B cell (primary cell): ENCODE measurements at places on chromosomes 2 and 18. TPM values are rescaled to one million over a fixed set of nuclear protein-coding genes. Genes with fewer than 3 reads are reported as not detected.

DNA sequence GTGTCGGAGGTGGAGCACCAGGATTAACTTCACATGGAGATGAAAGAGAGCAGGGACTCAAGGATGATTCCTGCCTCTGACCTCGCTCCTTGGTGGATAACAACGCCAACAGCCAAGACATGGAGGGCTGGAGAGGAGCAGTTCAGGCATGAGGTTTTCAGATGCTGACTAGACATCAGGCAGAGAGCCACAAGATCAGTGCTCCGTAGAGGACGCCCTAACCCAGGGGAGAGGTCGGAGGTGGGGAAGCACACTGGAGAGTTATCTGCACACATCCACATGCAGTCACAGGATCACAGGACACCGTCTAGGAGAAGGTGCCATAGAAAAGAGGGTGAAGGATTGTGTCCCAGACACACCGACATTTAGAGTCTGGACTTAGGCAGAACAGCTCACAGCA is 344.3 kb downstream of the EIPR1 start:
- H3K4me1 ChIP-seq = no peaks in the 10 kb centered on the region
- DNase-seq = no peak
- no peaks in the 10 kb centered on the region for H3K36me3 ChIP-seq

GRCh38 chr2:188964976-188965546 is 9.1 kb upstream of the COL3A1 start:
- H3K4me3 ChIP-seq = no peak overlapping the region
- DNase-seq = no peak
- no peak overlapping the region for H3K27ac ChIP-seq
- no peaks in the 10 kb centered on the region for H3K36me3 ChIP-seq
- H3K4me1 ChIP-seq = no peaks in the 10 kb centered on the region

DNA sequence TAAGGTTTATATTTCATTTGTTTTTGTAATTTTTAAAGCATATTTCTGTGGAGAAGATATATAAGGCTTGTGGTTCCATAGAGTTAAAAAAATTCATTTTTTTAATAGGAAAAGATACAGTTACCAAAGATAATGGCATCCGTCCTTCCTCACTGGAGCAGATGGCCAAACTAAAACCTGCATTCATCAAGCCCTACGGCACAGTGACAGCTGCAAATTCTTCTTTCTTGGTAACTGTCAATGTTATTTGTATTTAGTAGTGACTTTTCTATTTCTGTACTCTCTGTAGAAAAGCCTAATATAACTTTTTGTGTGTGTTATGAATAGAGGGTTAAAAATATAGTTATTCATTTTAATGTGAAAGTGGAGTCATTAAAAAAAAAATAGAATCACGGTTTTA is 35.1 kb downstream of the HADHB start:
- no peak overlapping the region for H3K4me3 ChIP-seq
- no peaks in the 10 kb centered on the region for H3K27me3 ChIP-seq
- H3K27ac ChIP-seq = no peak overlapping the region
- no peaks in the 10 kb centered on the region for H3K4me1 ChIP-seq
- DNase-seq = no peak
- peaks cover 81% of the 10 kb centered on the region for H3K36me3 ChIP-seq

DNA sequence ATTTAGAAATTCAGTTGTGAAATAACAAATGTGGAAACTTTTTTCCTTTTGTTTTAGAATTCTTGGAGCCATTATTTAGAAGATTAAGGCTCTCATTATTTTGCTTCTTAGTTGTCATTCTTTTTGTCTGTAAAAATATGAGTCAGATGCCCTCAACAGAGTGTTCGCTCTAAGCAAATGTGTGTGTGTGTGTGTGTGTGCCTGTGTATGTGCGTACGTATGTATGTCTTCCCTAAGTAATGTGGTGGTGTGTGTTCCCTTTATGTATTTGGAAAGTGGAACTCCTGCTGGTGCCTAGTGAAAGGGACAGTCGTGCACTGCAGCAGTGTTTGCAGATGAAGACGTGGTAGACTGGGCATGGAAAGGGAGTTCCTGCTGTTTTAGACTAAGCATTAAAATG is 27.5 kb downstream of the ZNF407 start:
- DNase-seq = no peak
- H3K4me3 ChIP-seq = no peak overlapping the region
- H3K27me3 ChIP-seq = no peaks in the 10 kb centered on the region

DNA sequence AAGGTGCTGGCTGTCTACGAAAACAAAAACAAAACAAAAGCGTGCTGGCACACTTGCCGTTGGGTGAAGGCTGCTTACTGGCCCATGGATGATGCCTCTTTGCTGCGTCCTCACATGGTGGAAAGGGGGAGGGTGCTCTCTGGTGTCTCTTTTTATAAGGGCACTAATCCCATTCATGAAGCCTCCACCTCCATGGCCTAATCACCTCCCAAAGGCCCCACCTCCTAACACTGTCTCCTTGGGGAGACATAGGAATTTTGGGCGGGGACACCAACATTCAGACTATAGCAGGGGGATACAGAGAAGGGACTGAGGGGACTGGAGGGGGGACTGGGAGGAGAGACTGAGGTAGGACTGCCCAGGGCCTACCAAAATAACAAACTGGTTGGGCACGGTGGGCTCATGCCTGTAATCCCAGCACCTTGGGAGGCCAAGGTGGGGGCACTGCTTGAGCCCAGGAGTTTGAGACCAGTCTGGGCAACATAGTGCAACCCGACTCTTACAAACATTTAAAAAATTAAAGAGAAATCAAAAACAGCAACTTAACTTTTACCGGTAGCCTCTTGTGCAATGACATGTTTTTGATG is 14.5 kb downstream of the PTMA start:
- H3K27ac ChIP-seq = no peak overlapping the region
- DNase-seq = no peak
- peaks cover 21% of the 10 kb centered on the region for H3K4me1 ChIP-seq

DNA sequence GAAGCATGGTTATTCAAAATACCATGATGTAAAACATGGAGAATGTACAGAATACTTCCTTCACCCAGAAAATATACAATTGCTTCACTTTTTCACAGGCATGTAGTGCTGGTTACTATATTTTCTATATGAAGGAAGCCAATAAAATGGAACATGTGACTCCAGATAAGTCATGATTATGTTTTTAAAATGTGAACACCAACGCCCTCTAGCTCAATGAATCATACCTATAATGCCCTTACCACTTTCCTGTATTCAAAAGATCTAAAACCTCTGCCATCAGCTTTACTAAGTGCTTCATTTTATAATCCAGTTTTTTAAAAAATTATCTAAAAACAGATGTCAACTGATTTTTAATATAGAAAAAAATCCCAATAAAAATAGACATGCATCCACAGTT is 59.9 kb downstream of the SMAD2 start:
- H3K27me3 ChIP-seq = no peaks in the 10 kb centered on the region
- no peak overlapping the region for H3K4me3 ChIP-seq
- H3K27ac ChIP-seq = no peak overlapping the region
- DNase-seq = no peak

- H3K36me3 ChIP-seq = no peaks in the 10 kb centered on the region
- H3K4me1 ChIP-seq = no peaks in the 10 kb centered on the region
- no peak overlapping the region for H3K4me3 ChIP-seq
- peak; percentile 63 for DNase-seq
These were observed 185.9 kb upstream of the CCDC150 start for GRCh38 chr2:196453613-196454047.

DNA sequence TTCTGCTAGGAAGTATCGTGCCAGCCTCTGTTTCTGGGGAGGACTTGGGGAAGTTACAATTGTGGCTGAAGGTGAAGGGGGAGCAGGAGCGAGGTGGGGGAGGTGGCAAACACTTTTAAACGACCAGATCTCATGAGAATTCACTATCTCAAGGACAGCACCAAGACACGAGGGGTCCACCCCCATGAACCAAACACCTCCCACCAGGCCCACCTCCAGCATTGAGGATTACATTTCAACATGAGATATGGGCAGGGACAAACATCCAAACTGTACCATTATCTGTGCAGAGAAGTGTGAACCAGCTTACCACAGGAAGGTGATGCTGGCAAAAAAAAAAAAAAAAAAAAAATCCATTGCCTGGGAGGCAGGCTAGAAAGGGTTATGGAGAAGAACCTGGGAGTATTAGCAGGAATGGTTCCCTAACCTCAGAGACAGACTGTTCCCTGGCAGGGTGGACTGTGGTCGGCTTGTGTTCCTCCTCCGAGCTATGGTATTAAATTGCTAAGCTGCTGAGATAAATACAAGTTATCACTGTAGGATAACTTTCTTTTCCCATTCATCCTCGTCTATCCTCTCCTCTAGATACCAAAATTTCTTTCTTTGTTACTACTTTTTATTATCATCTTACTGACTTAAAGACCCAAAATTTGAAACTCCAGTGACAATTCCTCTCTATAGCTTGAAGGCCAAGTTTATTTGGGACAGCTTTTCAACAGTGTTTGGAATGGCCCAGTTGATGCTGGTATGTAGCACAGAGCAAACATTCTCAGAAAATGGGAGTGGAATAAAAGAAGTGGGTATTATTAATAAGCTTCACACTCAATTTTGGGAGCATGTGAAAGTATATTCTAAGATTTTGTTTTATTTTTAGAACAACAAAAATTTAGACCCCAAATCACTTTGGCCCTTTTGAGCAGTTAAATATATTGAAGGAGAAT is 73.7 kb upstream of the MAP3K20 start:
- no peaks in the 10 kb centered on the region for H3K4me1 ChIP-seq
- H3K4me3 ChIP-seq = no peak overlapping the region
- H3K27ac ChIP-seq = no peak overlapping the region
- H3K36me3 ChIP-seq = no peaks in the 10 kb centered on the region

- DNase-seq = peak; percentile 57
- H3K4me1 ChIP-seq = peaks cover 90% of the 10 kb centered on the region
- H3K4me3 ChIP-seq = no peak overlapping the region
- H3K36me3 ChIP-seq = no peaks in the 10 kb centered on the region
- peaks cover 95% of the 10 kb centered on the region for H3K27me3 ChIP-seq
These were observed 4.8 kb downstream of the OTX1 start for GRCh38 chr2:63055226-63056106.

GRCh38 chr18:22210311-22210754 is 40.9 kb downstream of the GATA6 start:
- no peaks in the 10 kb centered on the region for H3K27me3 ChIP-seq
- H3K36me3 ChIP-seq = no peaks in the 10 kb centered on the region
- DNase-seq = no peak
- no peaks in the 10 kb centered on the region for H3K4me1 ChIP-seq

DNA sequence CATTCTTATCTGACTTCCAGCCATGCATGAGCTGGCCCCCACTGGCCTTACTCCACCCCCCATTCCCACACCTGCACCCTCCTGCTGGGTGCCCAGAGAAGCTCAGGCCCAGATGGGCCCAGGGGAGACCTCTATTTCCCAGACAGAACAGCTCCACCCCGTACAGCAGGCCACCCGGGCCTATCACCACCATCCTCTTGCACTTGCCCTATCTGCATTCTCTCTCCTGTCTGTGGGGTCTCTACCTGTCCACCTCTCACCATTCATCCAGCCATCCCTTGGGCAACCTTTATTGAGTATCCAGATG is 25.3 kb upstream of the TNS1 start:
- no peaks in the 10 kb centered on the region for H3K27me3 ChIP-seq
- no peak overlapping the region for H3K27ac ChIP-seq
- H3K4me3 ChIP-seq = no peak overlapping the region
- DNase-seq = no peak

The DNAH7 gene
- total RNA-seq = 0.05 TPM in 1 of 2 replicates, not detected in the other

The MC4R gene
- total RNA-seq = not detected in 2 replicates

The SOCS6 gene
- 0.99 and 1.1 TPM in 2 replicates for total RNA-seq

The C18orf54 gene
- 4.7 and 4.8 TPM in 2 replicates for total RNA-seq

The SKOR2 gene
- total RNA-seq = not detected in 2 replicates

The TEX44 gene
- not detected in 2 replicates for total RNA-seq

The IRS1 gene
- total RNA-seq = 10.0 and 11.9 TPM in 2 replicates
